ENCODE measurements at places on chromosomes 4 and X.

- DNase-seq, result no peak
Measured at GRCh38 chr4:168560184-168561180, 63.6 kb downstream of the PALLD start.

DNA sequence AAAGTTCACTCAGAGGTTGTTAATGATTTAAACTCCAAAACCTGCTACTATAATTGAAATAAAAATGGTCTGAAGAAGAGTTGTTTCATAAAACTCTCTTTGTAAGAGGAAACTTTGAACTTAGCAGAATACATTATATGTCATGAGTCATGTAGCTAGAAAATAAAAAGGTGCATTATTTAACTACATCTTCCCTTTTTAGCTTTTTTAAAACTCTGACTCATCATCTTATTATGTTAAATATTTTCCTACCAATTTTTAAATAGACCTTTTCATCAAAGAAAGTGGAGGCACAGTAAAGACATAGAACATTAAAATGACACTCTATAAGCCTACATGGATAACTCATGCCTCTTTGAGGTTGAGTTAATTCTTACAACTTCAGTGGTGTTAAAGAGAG is 1.2 kb upstream of the ZNF827 start:
- peak; percentile 45 for DNase-seq

DNA sequence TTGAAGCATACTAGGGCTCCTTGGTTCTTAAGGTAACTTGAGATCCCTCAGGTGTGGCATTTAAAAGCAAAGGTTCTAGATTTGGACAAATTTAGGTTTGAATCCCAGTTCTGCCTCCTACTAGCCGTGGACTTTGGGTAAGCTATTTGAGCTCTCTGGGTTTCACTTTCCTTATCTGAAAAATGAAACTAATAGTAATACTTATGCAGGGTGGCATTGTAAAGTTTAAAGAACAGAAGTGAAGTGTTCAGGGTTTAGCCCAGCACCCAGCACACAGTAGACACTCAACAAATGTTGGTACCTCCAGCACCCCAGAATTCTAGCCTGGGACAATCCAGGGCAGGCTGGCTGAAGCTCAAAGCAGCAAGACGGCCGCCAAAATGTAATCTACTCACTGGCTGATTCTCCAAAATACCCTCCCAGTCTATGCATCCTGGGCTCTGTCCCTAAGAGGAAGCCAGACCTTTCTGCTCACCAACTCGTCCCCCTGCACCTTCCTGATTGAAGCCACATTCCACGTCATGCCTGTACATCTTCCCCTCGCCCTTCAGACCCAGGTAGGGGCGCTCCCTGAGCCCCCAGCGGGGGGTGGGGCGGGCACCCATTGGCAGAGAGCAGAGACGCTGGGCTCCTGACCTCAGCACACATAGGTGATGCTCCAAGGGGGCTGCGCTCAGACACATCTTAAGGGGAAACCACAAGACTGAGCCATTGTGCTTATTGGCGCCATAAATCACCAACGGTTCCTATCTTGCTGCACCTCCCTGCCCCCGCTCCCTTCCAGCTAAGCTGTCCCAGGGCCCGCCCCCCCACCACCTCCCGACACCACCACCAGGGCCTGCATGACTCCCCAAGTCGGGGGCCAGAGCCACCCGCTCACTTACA is 160.6 kb downstream of the BCOR start:
- no peak for DNase-seq

- DNase-seq, result no peak
Measured at GRCh38 chrX:129782706-129783105, 3.0 kb downstream of the SASH3 start.
